ENCODE measurements at places on chromosomes 11 and 22. TPM values are rescaled to one million over a fixed set of nuclear protein-coding genes. Genes with fewer than 3 reads are reported as not detected.

DNA sequence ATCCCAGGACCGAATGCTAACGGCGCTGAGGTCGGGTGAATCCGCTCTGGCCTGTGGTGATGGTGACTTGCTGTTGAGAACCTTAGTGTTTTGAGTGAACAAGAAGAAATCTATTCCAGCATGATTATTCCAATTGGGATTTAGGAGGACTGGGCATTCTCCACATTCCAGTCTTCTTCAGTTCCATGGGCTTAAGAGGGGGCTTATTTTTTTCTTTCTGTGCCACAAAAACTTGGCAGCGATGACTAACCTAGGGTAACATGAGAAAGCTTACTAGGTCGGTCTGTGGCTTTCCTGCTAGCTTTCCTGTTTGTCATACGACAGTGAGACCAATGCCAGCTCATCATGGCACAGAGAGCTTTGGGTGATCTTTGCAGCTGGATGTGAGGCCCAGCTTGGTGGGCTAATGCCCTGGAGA, 62.9 kb upstream of the ATXN10 start:
- no peak for DNase-seq

- no peak for DNase-seq
These were observed 11.8 kb downstream of the CDCA5 start for GRCh38 chr11:65071907-65072630.

DNA sequence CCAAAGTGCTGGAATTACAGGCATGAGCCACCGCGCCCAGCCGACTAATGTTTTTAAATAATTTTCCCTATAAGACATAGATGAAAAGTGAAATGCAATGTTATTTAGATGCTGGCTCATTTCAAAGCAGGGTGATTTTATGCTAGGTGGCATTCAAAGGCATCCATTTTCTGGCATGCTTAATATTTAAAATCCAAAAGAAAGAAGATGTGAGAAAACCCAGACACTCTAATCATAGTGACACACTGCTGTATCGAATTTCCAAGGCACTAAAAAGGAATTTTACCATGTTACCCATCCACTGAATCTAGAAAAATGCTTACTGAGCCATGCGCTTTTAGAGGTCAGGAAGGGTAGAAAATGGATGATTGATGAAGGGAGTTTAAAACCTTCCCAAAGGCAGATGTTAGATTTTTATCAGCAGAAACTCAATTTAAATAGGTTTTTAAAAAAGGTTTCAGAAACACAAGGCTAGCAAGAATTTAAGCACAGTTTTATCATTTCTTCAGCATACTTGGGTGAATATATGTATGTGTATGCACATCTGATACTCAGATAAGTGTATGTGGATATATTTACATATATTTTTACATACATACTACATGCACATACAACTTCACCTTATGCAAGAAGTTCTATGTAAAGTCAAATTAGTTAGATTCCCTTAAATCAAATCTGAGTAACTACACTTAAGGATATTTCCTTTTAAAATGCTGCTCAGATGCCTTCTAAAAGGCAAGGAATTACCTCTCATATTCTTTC, 24.1 kb upstream of the CCDC89 start:
- no peak for DNase-seq

DNA sequence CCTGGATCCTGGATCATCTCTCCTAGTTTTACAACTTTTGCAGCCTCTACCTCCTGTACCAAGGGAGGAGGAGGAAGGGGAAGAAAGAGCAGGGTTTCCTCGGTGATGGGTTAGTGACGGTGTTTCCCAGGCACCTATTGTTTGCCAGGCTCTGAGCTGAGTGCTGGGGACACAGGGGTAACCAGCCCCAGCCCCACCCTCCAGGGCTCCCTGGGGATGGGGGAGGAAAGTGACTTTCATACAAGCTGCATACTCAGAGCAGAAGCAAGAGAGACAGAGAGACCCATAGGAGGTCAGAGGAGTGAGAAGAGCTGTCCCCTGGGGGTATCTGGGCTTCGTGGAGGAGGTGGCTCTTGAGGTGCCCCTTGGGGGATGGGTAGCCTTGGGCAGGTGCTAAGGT, 89.4 kb upstream of the THY1 start:
- no peak for DNase-seq

DNA sequence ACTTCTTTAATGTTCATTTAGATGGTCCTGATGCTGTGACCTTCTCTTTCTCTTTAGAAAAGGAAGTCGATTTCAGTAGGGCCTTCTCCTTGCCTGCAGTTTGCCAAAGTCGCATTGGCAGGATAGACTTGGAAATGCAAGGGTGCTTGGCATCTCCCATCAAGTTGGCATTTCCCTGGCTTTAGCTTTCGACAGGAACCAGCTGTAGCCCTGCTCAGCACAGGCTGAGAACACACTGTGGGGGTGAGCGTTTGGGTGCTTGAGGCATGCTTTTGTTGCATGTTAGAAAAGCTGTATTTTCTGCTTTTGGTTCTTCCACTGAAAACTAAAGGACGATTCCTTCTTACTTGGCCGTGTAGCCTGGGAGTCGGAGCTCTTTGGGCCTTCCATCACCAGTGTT, 37.7 kb downstream of the LDLRAD3 start:
- no peak for DNase-seq

GRCh38 chr11:10303558-10304363, 1.1 kb upstream of the ADM start:
- no peak for DNase-seq

DNA sequence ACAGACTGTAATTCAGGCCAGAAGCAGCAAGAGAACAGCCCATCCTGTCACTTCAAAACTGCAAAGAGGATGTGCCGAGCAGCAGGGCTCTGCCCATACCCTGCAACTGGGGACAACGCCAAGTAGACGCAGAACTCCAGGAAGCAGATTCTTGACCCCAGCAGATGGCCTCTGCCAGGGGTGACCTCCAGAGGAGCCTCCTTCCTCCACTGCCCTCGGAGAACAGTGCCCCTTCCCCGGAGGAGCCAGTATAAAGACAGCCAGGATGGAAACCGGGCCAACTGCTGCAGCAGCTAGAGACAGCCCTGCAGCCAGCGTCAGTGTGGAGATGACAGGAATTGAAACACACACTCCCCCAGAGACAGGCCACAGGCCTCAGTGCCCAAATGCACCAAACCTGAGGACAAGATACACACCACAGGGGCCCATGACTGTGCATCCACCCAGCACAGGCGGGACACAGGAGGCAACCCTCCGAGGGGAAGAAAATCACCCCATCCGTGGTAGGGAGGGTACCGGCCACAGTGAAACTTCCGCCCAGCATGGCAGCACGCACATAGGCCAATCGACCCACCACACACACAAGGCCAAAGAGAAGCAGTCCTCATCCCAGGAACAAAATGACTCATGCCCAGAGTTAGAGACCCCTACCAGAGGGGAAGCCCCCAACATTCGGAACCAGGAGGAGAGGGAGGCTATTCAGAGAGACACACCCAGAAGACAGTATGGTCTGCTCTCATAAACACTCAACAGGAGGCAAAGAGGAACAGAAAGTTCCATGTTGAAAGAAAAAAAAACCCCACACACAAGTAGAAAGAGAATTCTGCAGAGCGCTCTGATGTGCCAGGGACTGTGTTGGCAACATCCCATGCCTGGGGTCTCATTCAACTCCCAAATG, 5.6 kb downstream of the AHNAK start:
- no peak for DNase-seq

Gene APBB1
- total RNA-seq = 29.2 TPM

Gene KCNJ1
- total RNA-seq = not detected

Gene CDC45
- total RNA-seq = not detected
